Mucosa of descending colon (tissue), 3 donors: ENCODE measurements at places on chromosomes 3 and 15.

DNA sequence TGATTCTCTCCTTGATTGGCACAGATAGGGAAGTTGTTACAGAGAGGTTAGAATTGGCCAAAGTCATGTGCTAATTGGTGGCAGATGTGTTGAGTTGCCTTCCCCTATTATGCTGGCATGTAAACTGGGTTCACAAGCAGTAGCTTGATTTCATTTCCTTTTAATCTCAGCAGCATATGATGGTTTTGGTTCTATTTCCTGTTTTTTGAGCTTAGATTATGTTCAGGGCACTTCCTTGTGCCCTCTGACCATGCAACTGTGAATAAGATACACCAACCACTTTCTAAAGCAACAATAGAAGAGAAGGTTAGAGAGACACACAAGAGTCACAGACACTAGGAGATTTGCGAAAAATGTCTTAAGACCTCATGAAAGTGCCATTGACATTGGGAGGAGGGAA lies 16.5 kb downstream of the HPS3 start:
- no peak for DNase-seq

GRCh38 chr3:14410106-14410502 lies 7.7 kb downstream of the SLC6A6 start:
- no peak for DNase-seq

GRCh38 chr3:98039322-98040024 lies 4.4 kb upstream of the GABRR3 start:
- peak; percentile 76 for DNase-seq

DNA sequence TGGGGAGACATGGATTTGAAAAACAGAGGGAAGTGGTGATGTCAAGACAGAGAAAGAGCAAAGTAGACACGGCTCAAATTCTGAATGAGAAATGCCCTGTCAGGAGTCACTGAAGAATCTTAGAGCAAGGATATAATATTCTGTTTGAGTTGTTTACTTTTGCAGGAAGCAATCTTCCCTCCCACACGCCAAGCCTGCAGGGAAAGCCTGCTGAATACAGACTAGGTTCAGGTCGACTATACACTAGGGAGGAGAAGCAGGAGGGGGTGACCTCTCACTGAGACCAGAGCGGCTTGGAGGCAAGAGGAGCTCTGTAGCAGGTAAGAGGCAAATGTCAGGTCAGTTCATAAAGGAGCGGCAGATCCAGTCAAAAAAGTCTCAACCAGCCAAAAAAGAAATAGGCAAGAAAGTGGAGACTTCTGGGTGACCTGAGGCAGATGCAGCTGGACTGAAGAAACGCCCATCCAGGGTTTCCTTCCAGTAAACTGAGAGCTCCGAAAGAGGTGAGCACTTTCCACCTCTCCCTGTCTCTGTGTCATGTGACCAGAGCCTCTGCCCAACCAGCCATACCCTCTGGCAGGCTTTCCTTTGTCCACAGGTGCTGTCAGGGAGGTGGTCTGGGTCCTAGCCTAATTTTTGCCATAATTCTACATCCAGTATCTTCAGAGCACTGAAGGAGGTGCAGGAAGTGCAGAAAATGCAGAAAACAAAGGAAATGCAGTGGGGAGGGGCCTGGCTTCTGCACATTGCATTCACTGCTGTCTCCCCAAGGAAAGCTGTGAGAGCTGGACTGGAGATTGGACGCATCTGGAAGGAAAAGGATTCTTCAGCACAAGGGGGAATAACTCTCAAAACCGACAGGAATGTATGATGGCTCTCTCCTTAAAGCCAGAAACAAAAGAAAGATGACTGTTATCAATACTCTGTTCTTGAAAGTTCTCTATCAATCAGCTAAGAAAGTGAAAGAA lies 37.8 kb upstream of the CTXND1 start:
- DNase-seq: no peak

- no peak for DNase-seq
Observed at GRCh38 chr3:12042638-12043037, 38.5 kb downstream of the SYN2 start.

DNA sequence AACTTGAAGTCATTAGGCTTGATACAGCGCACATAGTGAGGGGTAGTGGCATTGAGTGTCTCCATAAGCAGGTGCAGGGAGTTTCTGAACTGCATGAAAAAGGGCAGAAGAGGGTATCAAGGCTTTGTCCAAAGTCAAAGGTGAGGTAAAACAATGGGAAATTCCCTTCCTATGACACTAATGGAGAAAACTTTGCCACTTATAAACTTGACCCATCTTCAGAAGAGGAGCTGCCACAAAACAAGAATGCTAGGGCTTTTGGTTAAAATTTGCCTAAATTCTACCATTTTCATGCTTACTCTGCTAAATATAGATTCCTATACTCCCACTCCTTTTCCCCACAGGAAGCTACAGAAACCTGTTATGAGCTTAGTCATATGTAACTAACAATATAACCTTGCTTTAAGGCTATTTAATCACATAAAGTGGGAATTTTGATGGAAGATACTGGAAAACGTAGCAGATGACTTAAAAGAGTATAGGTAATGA lies 87.5 kb upstream of the MYO5C start:
- no peak for DNase-seq

DNA sequence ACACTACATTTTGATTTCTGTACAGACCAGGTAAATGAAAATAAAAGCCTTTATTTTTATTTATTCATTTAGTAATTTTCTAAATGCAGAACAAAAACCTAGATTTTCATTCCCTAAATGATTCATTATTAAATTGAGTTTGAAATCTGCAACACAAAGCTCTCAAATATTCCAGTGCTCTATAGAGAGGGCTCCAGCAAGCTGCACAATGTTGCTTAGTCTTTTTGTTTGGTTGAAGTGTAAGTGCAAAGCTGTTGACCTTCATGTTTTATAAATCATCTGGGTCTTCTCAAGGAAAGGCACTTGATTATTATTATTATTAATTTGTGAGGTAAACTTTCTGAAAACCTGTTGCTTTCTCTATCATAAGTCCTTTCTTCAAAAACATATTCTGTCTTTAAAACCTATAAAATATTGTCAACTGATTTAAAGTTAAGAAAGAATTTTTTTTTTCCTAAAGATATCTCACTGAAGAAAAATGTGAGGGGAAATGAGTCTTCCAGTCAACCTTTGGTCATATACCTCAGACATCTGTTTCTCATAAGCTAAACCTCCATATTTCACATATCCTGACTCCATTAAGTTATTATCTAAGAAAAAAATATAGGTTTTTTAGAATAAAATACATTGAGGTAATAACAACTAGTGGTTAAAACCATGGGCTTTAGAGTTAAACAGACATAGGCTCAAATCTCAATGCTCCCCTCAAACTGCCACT lies 100.7 kb downstream of the ZIC4 start:
- DNase-seq: no peak

- DNase-seq: no peak
Observed at GRCh38 chr3:43014241-43014640, 35.1 kb downstream of the GASK1A start.

DNA sequence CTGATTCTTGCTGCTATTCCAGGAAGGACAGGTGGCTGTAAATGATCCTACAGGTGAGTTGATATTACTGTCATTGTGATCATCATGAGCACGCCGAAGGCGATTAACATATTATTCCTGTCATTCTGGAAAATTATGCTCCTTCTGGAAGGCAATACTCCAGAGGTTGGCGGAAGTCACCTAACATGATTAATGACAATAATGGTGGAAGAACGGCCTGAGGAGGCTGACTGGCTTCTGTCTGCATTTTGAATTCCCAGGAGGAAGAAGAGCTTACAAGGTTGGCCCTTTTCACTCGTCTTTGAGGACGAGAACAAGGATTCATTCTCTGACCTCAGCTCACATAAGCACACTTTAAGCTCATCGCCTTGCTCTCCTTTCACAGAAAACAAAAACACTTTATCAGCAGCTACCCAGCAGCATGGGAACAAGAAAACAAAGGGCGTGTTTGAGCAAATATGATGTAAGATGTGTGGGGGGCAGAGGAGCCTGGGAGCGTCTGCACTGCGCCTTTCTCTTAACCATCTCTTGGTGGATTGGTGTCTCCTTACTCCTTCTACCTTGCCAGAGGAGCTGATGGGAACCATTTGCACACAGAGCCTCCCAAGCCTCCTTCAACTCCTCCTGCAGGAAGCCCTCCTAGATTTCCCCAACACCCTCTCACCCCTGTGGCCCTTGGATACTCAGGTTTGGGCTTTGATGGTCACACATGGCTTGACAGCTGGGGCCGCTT lies 23.0 kb downstream of the ACSBG1 start:
- no peak for DNase-seq

- DNase-seq: no peak
Observed at GRCh38 chr15:49706805-49707204, 86.0 kb downstream of the DTWD1 start.

DNA sequence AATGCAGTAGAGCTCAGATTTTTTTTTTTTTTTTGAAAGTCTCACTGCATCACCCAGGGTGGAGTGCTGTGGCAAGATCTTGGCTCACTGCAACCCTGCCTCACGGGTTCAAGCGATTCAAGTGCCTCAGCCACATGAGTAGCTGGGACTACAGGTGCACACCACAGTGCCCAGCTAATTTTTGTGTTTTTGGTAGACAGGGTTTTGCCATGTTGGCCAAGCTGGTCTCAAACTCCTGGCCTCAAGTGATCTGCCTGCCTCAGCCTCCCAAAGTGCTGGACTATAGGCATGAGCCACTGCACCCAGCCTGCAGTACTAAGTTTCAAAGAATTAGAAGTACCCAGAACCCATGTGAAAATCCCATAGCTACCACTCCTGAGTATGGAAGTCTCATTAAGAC lies 14.5 kb downstream of the TRIM59 start:
- no peak for DNase-seq

- no peak for DNase-seq
Observed at GRCh38 chr3:36709826-36710365, 54.5 kb downstream of the DCLK3 start.

- no peak for DNase-seq
Observed at GRCh38 chr3:156463123-156463522, 91.8 kb downstream of the SSR3 start.

- DNase-seq: no peak
Observed at GRCh38 chr15:38195191-38195901, 57.3 kb upstream of the SPRED1 start.

GRCh38 chr3:60798456-60798855 lies 452.8 kb downstream of the FHIT start:
- no peak for DNase-seq

- DNase-seq: no peak
Observed at GRCh38 chr3:127090218-127091160, 102.4 kb upstream of the PRR23E start.

GRCh38 chr15:49255966-49256759 lies 86.1 kb downstream of the GALK2 start:
- DNase-seq: no peak

- DNase-seq: no peak
Observed at GRCh38 chr15:39918688-39919385, 1.2 kb downstream of the GPR176 start.

DNA sequence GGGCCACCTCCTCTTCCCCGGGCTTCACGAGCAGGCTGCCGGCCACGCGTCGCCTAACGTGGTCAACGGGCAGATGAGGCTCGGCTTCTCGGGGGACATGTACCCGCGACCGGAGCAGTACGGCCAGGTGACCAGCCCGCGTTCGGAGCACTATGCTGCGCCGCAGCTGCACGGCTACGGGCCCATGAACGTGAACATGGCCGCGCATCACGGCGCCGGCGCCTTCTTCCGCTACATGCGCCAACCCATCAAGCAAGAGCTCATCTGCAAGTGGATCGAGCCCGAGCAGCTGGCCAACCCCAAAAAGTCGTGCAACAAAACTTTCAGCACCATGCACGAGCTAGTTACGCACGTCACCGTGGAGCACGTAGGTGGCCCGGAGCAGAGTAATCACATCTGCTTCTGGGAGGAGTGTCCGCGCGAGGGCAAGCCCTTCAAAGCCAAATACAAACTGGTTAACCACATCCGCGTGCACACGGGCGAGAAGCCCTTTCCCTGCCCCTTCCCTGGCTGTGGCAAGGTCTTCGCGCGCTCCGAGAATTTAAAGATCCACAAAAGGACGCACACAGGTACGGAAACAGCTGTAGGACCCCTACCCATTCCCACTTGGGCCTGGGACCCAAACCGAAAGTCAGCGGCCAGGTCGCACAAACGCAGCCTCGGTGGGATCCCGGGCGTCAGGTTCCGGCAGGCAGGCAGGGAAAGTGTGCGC lies 1.5 kb downstream of the ZIC1 start:
- DNase-seq: no peak

- no peak for DNase-seq
Observed at GRCh38 chr3:157103860-157104259, 56.1 kb downstream of the CCNL1 start.

DNA sequence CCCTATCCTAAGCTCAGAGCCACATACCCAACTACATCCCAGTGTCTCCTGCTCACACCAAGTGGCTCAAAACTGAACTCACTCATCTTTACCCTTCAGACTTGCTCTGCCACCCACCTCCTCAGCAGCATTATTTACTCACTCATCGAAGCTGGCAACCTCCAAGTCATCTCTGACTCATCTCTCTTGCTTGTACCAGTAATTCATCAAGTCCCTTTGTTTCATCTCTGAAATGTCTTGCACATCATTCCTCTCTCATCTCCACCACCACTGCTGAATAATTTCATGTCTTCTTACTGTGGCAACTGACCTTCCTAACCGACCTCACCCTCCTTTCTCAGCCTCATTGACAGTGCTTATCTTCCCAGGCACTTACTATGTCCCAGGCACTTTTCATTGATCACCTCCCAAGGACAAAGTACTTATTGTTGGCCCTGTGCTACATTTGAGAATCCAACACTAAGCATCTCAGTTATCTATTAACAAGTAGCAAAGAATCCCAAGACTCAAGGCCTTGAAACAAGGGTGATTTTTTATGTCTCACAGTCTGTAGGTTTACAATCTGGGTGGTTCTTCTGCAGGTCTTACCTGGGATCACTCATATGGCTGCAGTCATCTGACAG lies 82.0 kb downstream of the MRPL46 start:
- DNase-seq: no peak

- no peak for DNase-seq
Observed at GRCh38 chr3:161349529-161350312, 21.6 kb downstream of the SPTSSB start.

DNA sequence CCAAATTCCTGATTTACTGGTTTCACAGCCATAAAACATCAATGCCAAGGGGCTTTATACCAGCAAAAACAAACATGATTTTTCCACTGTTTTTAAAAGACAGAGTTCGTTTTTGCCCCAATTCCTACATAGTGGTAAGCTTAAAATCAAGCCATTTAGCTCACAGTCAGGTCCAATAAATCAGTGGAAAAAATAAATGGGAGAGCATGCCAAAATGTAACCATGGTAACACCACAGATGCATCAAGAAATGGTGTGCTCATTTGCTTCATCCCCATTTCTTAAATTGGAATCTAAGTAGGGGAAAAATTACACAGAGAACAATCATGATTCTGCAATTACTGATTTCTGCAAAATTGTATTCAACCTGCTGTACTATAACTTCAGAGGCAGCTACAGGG lies 418.8 kb downstream of the MAGI1 start:
- DNase-seq: no peak

GRCh38 chr3:152595975-152596821 lies 238.7 kb upstream of the P2RY1 start:
- no peak for DNase-seq
